ENCODE measurements at places on chromosomes 2 and 18. TPM values are rescaled to one million over a fixed set of nuclear protein-coding genes. Genes with fewer than 3 reads are reported as not detected.

SERPINB13 gene
- not detected for total RNA-seq

SLC8A1 gene
- total RNA-seq, result 2.3 TPM

UGT1A10 gene
- not detected for total RNA-seq

ATOH8 gene
- total RNA-seq, result not detected

KCNE4 gene
- total RNA-seq, result not detected

DNA sequence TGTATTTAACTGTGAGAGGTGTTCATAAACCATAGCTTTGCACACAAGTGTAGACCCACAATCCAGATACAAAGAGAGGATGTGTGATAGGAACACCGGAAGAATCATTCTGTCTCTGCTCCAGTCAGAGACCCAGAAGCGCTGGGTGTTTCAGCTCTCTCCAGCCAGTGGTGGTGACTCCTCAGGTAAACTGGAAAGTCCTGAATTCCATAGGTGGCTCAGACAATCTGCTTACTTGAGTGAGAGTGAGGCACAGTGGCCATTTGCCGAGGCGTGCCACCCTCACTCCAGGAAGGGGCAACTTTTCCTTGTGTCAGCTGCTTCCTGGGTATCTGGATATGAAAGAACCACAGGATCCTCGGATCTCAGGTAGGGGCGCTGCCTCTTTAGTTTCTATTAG, 171.5 kb downstream of the KCNS3 start:
- DNase-seq, result no peak

GRCh38 chr2:37553411-37554154, 117.9 kb downstream of the CDC42EP3 start:
- no peak for DNase-seq

DNA sequence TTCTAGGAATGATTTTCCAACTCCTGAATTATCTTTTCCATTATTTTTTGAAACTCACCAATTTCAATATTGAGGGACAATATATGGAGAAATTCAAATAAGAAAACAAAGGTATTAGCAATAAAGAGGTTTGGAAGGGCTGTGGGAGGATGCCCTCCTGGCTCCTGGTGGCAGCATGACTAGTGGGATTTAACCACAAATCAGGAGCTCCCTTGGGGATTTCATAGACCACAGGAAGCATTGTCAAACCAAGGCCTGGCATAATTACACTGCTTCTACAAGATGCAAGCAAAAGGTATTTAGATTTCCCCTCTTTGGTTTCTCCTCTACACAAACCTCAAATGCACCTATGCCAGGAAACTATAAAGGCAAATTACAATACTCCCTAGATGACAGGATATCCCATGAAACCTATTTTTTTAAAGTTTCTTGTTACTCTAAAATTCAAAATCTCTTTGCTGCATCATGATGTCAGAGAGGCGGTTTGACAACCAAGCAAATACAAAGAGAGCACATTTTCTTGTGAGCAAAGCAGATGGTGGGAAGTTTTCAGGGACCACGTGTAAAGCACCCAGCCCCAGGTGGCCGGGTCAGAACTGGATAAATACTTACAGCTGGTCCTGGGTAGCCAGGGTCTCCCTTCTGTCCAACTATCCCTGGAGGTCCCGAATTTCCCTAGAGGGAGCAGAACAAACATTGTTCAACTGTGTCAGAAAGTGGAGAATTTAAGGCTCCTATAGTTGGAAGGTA, 67.9 kb downstream of the COL6A3 start:
- DNase-seq, result no peak

- DNase-seq, result no peak
Measured at GRCh38 chr18:47172476-47172875, 3.7 kb downstream of the IER3IP1 start.

DNA sequence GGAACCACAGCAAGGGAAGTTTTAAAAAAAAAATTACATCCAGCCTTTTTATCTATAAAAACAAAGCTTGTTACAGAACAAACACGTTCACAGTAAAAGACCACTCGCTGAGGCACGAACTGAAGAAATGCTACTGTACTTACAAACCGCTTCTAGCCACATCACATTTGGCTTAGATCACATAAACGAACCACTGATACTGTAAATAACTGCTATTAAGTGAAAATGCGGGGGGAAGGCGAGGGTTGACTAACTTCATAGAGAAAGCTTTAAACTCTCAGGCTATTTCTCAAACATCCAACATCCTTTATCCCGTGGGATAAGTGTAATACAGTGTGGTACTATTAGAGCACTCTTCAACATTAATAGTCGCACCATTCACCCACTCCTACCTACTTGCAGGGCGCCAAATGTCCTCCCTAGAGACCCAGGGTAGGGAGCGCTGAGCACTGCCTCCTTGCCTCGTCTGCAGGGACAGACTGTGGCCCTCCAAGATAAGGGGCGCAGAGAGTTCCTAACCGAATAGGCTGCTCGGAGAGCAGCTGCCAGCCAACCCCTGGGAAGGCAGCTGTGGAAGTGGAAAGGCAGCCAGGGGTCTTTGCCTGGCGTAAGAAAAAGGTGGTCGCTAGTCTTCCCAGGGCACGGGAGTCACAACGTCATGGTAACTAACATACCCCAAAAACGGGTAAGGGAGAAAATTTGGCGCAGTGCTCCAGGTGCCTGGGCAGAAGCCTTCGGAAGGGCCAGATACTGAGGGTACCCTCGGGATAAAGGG, 854 bp downstream of the GPR155 start:
- DNase-seq, result peak; percentile 56

DNA sequence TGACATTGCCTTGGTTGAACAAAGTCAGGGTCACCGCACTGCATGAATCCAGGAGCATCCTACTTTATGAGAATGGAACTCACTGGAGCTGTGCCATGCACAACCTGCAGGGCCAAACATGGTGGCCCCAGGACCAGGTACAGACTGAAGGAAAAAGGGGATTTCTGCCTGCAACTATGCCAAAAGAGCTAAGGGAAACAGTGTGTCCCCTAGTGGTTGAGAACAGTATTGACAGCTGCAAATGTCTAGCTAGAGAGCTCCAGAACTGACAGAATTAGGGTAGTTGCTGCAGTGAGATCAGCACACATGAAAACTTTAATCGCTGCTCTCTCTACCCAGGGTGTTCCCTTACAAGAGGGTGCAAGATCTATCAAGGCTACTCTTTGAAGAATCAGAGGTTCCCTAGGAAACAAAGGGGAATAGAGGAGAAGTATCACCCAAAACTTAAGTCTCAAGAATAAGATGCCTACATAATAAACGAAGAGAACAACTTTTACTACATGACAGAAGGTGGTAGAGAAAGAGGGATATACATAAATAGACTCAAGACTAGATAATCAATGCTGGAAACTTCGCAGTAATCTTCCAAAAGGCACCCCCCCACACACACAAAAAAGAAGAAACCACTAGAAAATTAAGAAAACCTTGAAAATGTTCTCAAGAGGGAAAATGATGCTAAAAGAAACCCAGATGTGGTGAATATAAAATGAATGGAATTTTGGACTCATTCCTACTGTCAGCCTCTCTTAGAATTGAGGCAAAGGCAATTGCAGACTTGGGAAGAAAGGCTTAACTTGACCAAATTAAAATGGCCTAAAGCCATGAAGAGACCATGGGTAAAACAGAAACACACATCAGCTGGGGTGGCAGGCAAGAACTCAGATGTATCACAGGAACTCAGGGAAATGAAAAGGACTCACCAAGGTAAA, 43.6 kb upstream of the IHH start:
- DNase-seq, result peak; percentile 36

DNA sequence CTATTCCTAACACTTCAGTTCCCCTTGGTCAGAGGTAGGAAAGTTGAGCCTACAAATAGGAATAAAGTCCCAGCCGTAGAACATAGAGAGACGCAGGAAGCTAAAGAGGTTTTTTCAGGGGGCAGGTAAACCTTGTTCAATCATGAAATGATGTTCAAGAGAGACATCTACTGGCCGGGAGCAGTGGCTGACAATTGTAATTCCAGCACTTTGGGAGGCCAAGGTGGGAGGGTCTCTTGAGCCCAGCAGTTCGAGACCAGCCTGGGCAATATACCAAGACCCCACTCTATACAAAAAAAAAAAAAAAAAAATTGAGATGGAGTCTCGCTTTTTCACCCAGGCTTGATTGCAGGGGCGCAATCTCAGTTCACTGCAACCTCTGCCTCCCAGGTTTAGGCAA, 66.7 kb upstream of the DNAJC10 start:
- peak; percentile 11 for DNase-seq
